H4 (cell line): ENCODE measurements at places on chromosomes 11 and 22.

DNA sequence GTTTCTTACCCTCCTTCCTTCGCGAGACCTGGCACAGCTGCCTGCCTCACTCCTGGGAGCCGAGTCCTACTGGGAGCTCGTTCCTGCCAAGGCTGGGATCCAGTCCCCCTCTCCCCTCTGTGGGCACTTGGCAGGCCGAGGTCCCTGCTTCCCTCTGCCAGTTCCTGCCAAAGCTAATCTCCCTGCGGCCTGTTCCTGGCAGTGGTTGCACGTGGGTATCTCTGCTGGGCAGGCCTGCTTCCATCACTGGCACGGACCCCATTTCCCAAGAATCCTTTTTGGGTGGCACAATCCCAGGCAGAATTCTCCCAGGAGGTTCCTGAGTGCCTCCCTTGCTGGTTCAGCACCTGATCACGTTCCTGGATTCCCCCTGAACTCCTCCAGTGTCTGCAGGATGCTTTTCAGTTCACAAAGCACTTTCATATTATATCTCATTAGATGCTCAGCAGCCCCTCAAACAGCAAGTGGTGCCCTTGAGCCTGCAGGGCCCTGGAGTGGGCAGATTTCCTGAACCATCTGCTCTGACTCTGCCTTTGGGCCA, 96.5 kb downstream of the RRM1 start:
- DNase-seq: no peak

GRCh38 chr11:126561327-126561893, 205.9 kb downstream of the ST3GAL4 start:
- DNase-seq: peak; percentile 53

DNA sequence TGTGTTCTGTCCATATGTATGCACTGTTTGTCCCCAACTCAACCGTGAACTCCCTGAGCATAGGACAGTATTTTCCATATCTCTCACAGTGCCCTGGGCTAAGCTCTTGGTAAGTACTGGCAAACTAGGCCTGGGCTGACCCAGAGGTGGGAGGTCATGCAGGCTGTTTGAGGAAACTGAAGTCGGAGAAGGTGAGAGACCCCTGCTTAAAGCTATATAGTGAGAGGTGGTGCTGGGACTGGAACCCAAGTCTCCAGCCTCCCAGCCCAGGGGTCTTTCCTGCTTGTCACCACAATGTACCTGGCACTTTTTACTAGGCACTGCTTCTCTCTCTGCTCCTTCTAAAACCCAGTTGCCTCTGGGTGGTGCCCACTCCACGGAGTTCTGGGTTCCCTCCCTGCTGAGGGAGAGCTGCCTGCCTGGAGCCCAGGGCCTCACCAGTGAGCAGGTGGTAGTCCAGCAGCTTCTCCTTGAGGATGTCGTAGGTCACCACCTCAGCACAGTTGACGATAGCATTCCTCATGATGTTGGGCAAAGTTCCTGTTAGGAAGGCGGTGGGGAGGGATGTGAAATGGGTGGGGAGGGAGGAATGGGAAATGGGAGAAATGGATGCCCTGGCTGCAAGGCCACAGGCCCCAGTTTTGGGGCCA, 4.7 kb downstream of the UCP3 start:
- DNase-seq: no peak

DNA sequence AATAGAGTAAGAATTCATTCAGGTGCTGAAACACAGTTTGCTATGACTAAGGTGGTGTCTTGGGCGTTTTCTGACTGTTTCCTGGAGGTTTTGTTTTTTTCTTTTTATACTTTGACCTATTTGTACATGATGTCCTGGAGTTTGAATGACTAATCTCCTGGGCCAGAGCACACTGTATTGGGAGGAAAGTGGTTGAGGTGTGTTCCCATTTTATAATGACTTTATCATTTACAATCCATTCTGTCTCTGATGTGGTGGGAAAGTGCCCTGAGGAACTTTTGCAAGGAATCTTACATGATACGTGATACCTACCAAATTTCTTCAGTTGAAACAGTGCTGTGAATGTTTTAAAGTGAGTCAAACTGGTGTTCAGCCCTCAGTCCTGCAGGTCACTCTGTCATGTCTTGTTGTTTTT, 80.8 kb downstream of the TNRC6B start:
- DNase-seq: no peak

DNA sequence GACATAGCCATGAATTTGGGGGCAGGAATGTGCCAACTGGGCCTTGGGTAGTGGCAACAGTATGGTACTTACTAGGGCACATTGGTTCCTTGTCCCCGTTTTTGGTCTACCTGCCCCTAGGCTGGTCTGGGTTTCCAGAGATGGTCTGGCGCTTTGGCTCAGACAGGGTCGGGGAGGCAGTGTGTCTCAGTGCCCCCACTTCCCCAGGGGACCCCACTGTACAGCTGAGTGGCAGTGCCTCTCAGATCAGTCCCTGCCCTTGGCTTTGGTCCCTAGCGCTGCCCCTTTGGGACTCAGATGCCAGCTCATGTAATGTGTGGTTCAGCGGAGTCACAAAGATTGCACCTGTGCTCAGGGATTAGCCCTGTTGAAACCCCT, 3.3 kb downstream of the RIC8A start:
- DNase-seq: no peak

- no peak for DNase-seq
Measured at GRCh38 chr22:46036558-46037408, 59.8 kb upstream of the WNT7B start.

DNA sequence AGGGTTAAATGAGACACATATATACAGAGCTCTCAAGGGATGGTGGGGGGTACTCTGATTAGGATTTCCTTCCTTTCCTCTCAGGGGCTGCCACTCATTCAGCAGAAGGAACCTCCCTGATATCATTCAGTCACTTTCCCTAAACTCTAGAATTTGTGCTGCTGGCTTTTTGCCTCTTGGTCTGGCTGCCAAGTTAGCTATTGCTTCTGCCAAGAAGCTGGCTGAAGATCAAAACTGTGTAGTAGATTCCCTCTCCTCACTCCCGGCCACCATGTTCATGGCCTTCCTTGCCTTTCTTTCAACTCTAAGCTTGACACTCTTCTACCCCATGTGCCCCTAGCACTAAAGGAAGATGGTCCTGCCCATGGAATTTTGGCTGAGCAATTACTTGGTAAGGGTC, 18.7 kb downstream of the SLC6A5 start:
- DNase-seq: no peak

GRCh38 chr11:115145324-115145723, 358.9 kb downstream of the CADM1 start:
- DNase-seq: no peak

GRCh38 chr11:117826190-117826570, 1.6 kb upstream of the FXYD2 start:
- DNase-seq: no peak

DNA sequence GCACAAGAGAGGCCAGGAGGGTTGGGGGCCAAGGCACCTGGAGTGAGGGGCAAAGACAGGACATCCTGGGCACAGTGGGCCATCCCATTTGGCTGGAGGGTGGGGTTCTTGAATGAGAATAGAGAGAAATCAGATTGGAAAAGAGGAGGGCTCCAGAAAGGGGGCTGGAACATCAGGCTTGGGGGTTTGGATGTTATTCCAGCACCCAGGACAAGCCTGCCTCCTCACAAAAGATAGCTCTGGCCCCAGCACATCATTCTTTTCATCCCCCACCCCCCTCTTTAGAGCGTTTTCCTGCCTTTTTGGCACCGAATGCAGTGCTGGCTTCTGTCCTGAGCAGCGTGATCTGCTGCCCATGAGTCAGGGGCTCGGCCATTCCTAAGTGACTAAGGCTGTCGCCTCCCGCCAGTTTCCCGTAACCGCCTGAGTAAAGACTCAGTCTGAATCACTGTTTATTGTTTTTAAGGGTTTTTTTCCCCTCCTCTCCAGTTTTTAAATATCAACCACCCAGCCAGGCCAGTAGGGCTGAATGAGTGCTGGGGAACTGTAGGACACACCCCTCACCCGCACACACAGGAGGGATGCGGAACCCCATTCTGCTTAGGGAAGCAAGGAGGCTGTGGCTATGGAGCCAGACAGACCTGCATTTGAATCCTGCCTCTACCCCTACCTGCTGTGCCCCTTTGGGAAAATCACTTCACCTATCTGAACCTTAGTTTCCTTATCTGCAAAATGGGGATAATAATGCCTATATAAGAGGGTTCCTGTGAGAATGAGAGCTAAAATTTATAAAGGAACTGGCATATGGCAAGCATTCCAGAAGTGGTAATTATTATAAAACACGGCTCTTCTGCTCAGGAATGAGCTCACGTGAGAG, 32.4 kb upstream of the NAV2 start:
- peak; percentile 98 for DNase-seq

- peak; percentile 93 for DNase-seq
Measured at GRCh38 chr11:100739666-100740065, 52.6 kb downstream of the ARHGAP42 start.

DNA sequence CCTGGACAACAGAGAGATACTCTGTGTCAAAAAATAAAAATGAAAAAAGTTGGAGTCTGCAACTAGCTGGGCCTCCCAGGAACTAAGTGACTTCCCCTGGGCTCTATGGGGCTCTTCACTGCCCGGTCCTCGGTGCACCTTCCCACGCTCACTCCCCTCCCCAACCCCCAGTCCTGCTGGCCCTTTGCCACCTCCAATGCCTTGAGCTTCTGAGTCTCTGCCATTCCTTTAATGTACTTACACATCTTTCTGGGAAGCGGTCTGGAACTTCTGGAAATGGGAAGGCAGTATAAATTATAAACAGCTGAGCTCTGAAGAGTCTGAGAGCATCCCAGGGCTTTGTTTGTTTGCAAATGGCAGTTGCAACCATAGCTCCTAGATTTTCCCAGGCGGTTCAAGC, 5.9 kb upstream of the BATF2 start:
- DNase-seq: no peak

DNA sequence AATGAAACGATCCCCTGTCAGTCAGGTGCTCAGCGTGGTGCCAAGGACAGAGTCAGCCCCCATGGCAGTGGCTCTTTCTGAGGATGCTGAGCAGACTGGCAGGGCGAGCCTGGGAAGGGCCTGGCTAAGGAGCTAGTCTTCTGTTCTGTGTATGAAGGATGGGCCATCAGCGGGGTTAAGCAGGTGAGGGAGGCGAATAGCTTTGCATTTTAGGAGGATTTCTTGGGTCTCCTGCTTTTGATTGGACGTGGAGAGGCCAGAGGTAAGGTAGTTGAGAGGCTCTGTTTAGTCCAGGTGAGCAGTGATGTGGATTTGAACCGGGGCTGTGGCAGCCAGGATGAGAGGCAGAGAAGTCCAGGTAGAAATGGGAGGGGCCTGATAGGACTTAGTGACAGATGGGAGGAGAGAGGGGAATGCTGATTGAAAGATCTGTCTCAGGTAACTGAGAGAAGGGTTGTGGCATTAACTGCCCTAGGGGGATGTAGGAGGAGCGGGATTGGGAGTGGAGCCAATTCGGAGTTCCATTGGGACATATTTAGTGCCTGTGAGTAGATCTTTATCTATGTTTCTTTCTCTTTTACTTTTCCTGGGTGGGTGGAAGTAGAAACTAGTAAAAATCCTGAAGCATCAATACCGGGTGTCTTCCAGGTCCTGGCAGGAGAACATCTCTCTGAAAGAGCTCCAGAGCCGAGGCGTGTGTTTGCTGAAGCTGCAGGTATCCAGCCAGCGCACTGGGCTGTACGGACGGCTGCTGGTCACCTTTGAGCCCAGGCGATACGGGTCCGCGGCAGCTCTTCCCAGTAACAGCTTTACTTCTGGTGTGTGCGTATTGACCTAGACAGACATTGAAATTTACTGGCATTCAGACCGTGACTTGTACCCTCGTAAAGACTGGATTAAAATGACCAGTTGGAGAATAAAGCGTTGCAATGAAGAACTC, 2.0 kb downstream of the IGHMBP2 start:
- DNase-seq: no peak

- DNase-seq: peak; percentile 70
Measured at GRCh38 chr22:19880786-19881569, 26.3 kb upstream of the GNB1L start.

DNA sequence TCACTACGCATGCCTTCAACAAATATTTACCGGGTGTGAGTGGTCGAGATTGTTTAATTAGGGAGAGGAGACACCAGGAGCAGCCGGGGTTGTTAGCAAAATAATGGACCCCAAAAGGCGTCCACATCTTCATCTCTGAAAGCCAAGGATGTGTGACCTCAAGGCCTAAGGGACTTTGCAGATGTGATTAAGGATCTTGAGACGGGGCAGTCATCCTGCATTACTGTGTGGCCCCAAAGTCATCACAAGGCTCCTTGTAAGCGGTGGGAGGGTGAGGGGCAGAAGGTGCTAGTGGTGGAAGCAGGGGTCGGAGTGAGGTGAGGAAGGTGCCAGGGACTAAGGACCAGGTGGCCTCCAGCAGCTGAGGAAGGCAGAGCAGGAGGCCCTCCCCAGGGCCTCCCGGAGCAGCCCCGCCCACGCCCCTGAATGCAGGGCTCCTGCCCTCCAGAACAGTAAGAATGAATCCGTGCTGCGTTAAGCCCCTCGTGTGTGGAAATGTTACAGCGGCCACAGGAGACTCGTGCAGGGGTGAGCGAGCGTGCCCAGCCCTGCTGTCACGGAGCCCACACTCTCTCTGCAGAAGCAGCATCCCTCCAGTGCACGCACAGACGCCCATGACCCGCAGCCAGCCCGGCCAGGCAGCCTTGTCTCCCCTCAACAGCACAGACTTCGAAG, 83.5 kb downstream of the CELSR1 start:
- no peak for DNase-seq

- DNase-seq: no peak
Measured at GRCh38 chr11:134519788-134520187, 107.7 kb upstream of the B3GAT1 start.
